ENCODE measurements at places on chromosomes 2 and 18.

GRCh38 chr2:1664698-1665097 is 79.6 kb downstream of the PXDN start:
- DNase-seq: no peak

DNA sequence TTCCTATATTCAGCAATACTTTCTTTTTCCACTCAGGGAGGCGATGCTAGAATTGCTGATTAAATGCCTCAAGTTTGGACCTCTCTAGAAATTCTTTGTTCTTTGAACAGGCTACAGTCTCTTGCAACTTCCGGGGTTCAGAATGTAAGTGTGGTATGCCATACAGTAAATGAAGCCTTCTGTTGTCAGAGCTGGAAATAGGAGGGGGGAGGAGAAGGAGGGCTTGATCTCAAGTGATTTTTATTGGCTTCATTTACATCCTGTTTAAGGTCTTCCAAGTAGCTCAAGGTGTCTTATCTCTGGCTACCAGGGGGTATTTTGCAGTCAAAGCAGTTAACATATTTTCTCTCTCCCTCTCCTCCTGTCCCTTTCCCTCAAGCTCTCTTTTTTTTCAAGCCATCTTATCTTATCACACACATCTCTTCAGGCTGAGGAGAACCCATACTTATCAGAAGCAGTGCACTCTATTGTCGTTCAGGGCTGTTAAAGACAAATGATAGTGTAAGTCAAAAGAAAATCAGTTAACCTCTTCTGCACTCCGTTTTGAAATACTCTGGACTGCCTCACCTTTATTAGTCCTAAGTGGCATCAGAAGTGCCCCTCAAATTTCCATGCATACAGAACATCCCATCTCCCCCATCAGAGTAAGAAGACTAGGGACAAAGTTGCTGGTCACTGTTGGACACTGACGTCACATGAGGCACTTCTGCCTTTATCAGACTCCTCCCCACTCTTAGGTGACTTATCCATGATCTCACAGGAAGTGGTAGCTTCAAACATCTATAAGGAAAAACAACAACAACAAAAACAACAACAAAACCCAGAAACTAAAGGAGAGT is 112.2 kb downstream of the ZNF521 start:
- DNase-seq: no peak

DNA sequence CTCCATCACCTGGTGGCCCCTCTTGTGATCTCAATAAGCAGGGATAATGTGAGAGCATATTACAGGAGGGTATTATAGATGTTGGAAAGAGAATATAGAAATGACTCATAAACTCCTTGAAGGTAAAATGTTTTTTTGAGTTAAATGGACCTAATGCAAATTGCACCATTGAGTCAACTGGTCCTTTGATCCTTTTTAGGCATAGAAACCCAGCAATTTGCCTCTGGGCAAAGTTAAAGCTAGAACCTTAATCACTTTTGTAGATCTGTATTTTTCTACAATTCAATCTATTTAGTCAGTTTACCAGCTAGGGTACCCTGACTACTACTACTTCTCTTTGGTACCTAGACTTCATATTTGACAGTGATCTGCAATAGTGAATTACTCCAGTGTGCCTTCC is 71.8 kb upstream of the RNF152 start:
- DNase-seq: no peak

DNA sequence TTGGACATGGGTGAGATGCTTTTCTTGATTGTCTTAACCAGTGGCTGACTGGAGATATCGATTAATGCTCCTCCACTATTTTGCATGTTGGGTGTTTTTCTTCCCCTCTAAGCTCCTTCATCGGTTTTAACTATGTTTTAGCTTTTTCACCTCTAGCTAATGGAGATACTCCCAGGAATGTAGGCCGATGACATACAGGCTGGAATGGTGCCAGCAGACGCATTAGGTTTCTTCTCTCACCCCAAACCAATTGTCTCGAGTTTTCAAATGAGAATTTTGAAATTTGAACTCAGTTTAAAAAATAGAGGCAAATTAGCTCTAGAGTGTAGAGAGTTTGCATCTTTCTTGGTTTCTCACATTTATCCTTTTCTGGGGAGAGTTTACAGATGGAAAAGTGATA is 247.6 kb downstream of the RPRM start:
- no peak for DNase-seq

DNA sequence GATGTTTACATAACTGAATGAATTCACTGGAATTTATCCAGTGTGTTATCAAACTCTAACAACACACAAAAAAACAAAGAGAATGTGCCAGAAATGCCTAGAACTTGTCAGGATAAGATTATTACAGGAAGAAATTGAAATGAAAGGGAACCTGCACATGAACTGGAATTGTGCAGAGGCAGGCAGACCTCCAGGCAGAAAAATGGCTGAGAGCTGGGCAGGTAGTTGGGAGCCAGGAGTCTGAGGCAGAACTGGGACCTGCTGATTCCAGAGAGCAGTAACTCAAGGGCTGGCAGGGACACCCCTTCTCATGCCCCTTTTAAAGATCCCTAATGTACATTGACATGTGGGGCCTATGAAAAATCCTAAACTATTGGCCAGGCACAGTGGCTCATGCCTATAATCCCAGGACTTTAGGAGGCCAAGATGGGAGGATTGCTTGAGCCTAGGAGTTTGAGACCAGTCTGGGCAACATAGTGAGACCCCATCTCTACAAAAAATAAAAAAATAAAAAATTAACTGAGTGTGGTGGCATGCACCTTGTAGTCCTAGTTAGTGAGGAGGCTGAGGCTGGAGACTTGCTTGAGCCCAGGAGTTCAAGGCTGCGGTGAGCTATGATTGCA is 674 bp upstream of the SP110 start:
- DNase-seq: no peak

DNA sequence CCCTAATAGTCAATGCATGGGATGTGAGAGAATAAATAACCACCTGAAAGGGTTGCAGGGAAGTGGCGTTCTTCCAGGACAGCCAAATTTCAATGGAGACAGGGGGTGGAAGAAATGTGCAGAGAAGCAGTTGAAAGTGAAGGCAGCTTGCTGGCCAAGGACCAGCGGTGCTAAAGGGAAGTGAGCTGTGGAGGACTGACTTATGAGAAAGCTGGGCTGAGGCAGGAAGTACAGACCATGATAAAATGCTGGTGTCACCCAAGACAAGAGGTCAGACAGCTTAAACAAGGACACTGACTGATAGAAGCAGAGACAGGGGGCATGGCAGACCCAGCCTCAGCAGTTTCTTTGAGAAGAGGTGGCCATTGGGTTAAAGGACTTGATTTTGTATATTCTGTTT is 106.7 kb downstream of the DTNB start:
- no peak for DNase-seq

DNA sequence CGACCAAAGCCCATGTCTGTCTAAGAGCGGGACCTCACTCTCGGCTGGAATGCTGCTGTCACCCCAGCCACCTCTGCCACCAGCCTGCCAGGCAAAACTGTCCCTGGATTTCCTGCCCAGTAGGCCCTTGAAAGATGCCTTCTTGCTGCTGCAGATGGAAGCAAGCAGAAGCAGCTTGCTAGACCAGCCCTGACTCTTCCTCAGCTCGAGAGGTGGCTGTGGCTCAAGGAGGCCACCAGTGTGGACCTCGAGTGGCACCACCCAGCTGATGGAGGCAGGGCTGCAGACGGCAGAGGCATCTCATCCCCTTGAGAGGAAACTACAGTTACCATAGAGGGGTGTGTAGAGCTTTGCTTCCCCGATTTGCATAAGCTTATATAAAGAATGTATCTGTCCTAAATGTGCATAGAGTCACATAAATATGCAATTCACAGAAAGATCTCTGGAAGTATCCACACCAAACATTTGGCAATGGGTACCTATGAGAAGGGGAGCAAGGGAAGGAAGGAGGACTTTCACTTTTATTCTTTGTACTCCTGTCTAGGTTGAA is 20.6 kb downstream of the ADCY3 start:
- DNase-seq: no peak

DNA sequence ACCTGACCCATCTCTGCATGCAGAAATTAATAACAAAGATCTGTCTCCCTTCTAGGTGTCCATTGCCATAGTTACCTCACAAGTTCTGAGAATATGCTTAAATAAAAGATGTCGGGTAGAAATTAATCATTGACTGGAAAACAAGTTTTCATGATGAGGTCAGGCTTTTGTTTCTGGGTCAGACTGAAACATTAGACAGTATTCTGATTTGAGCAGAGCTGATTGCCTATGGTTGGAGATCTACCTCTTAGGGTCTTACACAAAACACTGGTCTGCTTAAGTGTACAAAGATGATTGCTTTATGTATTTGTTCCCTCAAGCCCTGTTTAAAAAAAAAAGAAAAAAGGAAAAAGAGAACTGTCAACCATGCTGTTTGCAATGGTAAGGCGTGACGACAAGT is 956.4 kb downstream of the CPS1 start:
- DNase-seq: no peak

GRCh38 chr2:181121996-181122395 is 141.6 kb downstream of the UBE2E3 start:
- no peak for DNase-seq

- no peak for DNase-seq
Observed at GRCh38 chr18:34773961-34774766, 64.1 kb downstream of the DTNA start.

- DNase-seq: no peak
Observed at GRCh38 chr2:120568975-120569268, 166.7 kb upstream of the GLI2 start.

GRCh38 chr2:237500681-237501424 is 13.8 kb downstream of the MLPH start:
- no peak for DNase-seq

DNA sequence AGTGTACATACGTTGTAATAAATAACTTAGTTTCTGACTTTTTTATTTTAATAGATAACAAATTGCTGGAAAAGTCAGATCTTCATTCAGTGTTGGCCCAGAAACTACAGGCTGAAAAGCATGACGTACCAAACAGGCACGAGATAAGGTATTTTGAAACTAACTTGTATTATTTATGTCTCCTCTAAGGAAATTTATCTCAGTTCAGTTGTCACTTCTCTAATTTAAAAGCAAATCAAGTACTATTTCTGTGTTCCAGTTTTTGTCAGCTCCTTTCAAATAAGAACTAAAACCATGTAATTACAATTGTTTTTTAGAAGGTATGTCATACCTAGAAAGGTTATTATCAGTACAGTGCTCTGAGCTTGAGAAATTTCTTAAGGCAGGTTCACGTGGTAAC is 4.6 kb downstream of the ATG16L1 start:
- DNase-seq: no peak
